Vagina (tissue), 2 donors: ENCODE measurements at places on chromosomes 13 and 19.
A peak's percentile ranks its signal among the peaks of the same experiment; 100 is the strongest.

DNA sequence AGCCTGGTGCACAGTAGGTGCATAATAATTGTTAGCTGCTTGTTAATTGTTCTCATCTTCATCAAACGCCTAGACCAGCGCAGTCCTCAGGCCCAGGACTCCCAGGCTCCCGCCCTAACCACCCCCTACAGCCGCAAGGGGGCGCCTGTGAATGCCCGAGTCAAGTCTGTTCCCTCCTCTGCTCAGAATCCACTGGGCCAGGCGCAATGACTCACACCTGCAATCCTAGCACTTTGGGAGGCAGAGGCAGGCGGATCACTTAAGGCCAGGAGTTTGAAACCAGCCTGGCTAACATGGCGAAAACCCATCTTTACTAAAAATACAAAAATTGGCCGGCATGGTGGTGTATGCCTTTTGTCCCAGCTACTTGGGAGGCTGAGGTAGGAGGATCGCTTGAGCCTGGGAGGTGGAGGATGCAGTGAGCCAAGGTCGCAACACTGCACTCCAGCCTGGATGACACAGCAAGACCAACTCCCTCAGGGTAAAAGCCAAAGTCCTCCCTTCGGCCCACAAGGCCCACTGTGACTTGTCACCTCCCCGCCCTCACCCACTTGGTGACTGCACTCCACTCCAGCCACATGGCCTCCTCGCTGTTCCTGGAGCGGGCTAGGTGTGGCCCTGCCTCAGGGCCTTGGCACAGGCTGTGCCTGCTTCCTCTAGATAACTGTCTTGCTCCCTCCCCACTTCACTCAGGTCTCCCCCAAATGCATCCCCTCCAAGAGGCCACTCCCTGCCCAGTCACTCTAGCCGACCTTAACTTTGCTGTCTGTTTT lies 9.1 kb downstream of the ZNF653 start:
- H3K4me3 ChIP-seq, result no peak overlapping the region
- DNase-seq, result no peak
- no peaks in the 10 kb centered on the region for H3K4me1 ChIP-seq
- no peaks in the 10 kb centered on the region for H3K27me3 ChIP-seq
- peaks cover 12% of the 10 kb centered on the region for H3K36me3 ChIP-seq
- no peak overlapping the region for H3K27ac ChIP-seq

GRCh38 chr19:18541992-18542940 lies 1.1 kb downstream of the FKBP8 start:
- peaks cover 30% of the 10 kb centered on the region for H3K36me3 ChIP-seq
- H3K27me3 ChIP-seq, result no peaks in the 10 kb centered on the region
- no peak for DNase-seq
- peak overlapping the region; percentile 98 for H3K4me3 ChIP-seq
- H3K4me1 ChIP-seq, result peaks cover 18% of the 10 kb centered on the region

- no peak for DNase-seq
- H3K36me3 ChIP-seq, result no peaks in the 10 kb centered on the region
- no peak overlapping the region for H3K4me3 ChIP-seq
Measured at GRCh38 chr19:13597640-13598039, 91.4 kb upstream of the CACNA1A start.

GRCh38 chr13:21046203-21046602 lies 15.2 kb downstream of the LATS2 start:
- no peak for DNase-seq
- H3K4me1 ChIP-seq, result peaks cover 78% of the 10 kb centered on the region
- H3K27ac ChIP-seq, result no peak overlapping the region

DNA sequence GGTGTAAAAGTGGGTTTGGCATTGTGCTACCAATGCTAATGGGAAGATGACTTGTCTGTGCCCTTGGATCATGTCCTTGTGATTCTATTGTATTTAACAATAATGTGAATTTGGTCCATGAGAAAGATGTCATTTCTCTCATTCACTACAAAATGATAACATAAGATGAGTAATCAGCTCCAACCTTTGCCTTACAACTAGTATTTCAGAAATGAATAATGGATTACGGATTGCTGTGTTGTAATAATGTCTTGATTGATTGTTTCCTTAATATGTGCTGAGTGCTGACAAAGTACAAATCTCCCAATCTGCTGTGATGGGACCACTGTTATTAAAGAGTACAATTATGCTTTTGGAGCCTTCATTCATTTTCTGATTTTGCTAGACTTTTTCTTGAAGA lies 375.0 kb downstream of the PCDH9 start:
- H3K27ac ChIP-seq, result no peak overlapping the region
- no peaks in the 10 kb centered on the region for H3K36me3 ChIP-seq
- H3K27me3 ChIP-seq, result no peaks in the 10 kb centered on the region
- no peak for DNase-seq
- no peak overlapping the region for H3K4me3 ChIP-seq
- H3K4me1 ChIP-seq, result no peaks in the 10 kb centered on the region
